ENCODE measurements at places on chromosomes 6 and 20.

DNA sequence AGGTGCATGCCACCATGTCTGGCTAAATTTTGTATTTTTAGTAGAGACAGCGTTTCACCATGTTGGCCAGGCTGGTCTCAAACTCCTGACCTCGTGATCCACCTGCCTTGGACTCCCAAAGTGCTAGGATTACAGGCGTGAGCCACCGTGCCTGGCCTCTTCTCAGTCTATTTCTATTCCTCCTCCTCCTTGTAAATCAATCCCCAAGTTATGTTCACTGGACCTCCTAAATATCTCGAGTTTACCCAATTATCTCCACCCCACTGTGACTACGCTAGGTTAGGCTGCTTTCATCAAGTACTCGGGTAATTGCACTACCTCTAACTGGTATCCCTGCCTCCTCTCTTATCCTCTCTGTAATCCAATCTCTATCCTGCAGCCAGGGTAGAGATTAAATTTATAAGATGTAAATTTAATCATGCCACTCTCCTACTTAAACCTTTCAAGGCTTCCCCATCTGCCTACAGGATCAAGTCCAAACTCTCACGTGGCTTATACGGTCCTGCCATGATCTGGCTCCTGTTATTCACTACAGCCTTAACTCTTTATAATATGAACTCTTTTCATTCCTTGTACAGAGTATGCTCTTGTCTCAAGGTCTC, 837 bp upstream of the MAD2L1BP start:
- H3K27ac ChIP-seq: peak overlapping the region; percentile 49
- H3K27me3 ChIP-seq: peaks cover 16% of the 10 kb centered on the region
- peaks cover 5% of the 10 kb centered on the region for H3K36me3 ChIP-seq
- peak overlapping the region; percentile 99 for H3K4me3 ChIP-seq
- no peak for DNase-seq

DNA sequence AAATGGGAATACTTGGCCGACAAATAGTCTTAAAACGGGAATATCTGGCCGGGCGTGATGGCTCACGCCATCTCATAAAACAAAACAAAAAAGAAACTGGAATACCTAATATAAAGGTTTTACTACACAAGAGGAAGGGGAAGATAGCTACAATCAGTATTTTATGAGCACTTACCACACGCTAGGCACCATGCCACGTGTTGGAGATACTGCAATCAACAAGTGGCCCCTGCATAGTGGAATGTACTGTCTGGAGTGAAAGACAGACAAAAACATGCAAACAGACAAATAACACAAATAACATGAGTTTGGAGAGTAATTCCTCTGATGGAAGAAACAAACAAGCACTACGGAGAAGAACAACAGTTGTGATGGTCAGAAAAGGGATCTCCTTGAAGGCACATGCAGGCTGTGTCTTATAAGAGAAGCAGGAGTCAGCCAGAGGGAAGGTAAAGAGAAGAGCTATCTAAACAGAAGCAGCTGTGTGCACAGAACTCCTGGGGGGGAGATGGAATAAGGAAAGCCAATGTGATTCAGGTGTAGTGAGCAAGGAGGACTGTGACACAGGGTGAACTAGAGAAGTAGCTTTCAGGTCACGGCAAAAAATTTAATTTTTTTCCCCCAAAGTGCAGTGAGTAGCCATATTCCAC, 39.1 kb upstream of the AKIRIN2 start:
- no peak overlapping the region for H3K27ac ChIP-seq
- no peaks in the 10 kb centered on the region for H3K4me1 ChIP-seq
- no peak overlapping the region for H3K4me3 ChIP-seq
- H3K27me3 ChIP-seq: no peaks in the 10 kb centered on the region
- H3K36me3 ChIP-seq: no peaks in the 10 kb centered on the region

GRCh38 chr6:141077355-141078333, 1055.1 kb upstream of the GJE1 start:
- no peaks in the 10 kb centered on the region for H3K4me1 ChIP-seq
- peaks cover 1% of the 10 kb centered on the region for H3K27me3 ChIP-seq
- peak; percentile 28 for DNase-seq
- no peak overlapping the region for H3K4me3 ChIP-seq
- no peaks in the 10 kb centered on the region for H3K36me3 ChIP-seq

DNA sequence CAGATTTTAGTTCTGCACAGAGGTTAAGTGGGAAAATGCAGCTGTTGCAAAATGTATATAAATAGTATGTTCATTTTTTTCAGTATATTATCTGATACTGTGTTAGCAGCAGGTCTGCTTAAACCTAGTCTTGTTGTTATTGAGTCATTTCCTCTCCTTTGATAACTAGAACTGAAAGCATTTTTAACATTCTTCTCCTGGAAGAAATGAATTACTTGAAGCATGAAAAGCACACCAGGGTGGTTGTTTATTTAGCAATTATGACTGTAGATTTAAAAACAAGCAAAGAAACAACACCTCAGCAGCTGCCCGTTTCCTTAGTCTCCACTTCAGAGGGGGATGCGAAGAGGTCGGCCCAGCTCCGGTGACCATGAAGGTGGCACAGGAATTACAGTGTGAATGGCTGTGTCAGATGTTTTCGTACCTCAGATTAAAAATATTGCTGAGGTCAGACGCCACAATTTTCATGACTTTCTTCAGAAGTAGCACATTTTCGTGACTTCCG, 53.5 kb downstream of the GOPC start:
- H3K27me3 ChIP-seq: peaks cover 2% of the 10 kb centered on the region
- H3K27ac ChIP-seq: no peak overlapping the region
- peak overlapping the region; percentile 52 for H3K4me3 ChIP-seq
- DNase-seq: no peak
- H3K4me1 ChIP-seq: peaks cover 43% of the 10 kb centered on the region

DNA sequence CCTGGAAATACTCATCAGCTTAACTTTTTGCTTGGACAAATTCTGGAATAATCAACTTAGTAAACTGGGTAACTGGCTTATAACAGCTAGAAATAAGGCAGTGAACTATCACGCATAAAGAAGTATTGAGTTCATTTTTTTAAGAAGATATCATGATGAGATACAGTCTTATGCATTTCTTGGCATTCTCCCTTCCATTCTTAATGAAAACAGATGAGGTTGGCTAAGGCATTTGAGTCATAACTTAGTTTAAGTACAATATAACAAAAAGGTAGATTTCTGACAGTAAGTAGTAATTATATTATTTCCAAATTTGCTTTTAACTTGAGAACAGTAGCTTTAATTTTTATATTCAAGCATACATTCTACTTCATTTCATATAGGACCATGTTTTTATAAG, 56.1 kb downstream of the SAMD5 start:
- H3K27me3 ChIP-seq: no peaks in the 10 kb centered on the region
- no peaks in the 10 kb centered on the region for H3K4me1 ChIP-seq

GRCh38 chr6:41463062-41463930, 82.9 kb upstream of the FOXP4 start:
- peaks cover 13% of the 10 kb centered on the region for H3K4me1 ChIP-seq
- H3K4me3 ChIP-seq: no peak overlapping the region
- DNase-seq: peak; percentile 69

GRCh38 chr6:7215131-7215530, 97.9 kb downstream of the SSR1 start:
- peak overlapping the region; percentile 27 for H3K4me3 ChIP-seq
- no peak for DNase-seq
- H3K27me3 ChIP-seq: peaks cover 8% of the 10 kb centered on the region
- peaks cover 43% of the 10 kb centered on the region for H3K4me1 ChIP-seq
- H3K36me3 ChIP-seq: peaks cover 31% of the 10 kb centered on the region

GRCh38 chr20:58843128-58843556, 7.6 kb downstream of the GNAS-AS1 start:
- peaks cover 12% of the 10 kb centered on the region for H3K27me3 ChIP-seq
- H3K36me3 ChIP-seq: peaks cover 15% of the 10 kb centered on the region
- no peak for DNase-seq
- peaks cover 29% of the 10 kb centered on the region for H3K4me1 ChIP-seq

DNA sequence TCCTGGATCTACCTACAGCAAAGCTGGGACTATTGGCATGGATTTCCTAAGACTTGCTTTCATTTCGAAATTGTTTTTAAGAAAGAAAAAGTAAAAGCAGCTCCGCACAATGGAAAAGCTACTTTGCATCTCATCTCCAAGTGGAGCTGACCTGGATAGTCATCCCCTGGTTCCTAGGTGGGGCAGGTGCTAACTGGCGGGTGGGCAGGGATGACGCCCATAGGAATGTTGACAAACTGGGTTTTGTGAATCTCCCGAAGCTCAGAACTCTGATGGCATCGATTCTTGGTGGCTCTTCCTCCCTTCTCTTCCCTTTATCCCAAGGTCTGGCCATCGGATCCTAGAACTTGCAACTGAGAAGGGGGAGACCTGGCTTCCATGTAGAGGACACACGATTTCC, 12.4 kb upstream of the EZR start:
- no peak for DNase-seq
- H3K27ac ChIP-seq: no peak overlapping the region
- peaks cover 19% of the 10 kb centered on the region for H3K4me1 ChIP-seq
- H3K27me3 ChIP-seq: peaks cover 4% of the 10 kb centered on the region
- no peak overlapping the region for H3K4me3 ChIP-seq

- peaks cover 10% of the 10 kb centered on the region for H3K27me3 ChIP-seq
- peaks cover 10% of the 10 kb centered on the region for H3K36me3 ChIP-seq
- no peak overlapping the region for H3K4me3 ChIP-seq
- peak overlapping the region; percentile 70 for H3K27ac ChIP-seq
Observed at GRCh38 chr6:157029980-157030690, 253.0 kb downstream of the ARID1B start.

DNA sequence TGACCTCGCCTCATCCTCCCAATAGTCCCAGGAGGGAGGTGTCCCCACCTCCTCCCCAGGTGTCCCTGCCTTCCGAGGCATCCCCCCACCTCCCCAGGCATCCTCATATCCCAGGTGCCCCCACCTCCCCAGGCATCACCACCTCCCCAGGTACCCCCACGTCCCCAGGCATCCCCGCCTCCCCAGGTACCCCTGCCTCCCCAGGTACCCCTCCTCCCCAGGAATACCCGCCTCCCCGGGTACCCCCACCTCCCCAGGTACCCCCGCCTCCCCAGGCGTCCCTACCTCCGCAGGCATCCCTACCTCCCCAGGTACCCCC, 198.9 kb downstream of the SYNDIG1 start:
- no peak overlapping the region for H3K4me3 ChIP-seq
- peaks cover 5% of the 10 kb centered on the region for H3K27me3 ChIP-seq
- no peak for DNase-seq
- no peak overlapping the region for H3K27ac ChIP-seq
- H3K36me3 ChIP-seq: peaks cover 8% of the 10 kb centered on the region

DNA sequence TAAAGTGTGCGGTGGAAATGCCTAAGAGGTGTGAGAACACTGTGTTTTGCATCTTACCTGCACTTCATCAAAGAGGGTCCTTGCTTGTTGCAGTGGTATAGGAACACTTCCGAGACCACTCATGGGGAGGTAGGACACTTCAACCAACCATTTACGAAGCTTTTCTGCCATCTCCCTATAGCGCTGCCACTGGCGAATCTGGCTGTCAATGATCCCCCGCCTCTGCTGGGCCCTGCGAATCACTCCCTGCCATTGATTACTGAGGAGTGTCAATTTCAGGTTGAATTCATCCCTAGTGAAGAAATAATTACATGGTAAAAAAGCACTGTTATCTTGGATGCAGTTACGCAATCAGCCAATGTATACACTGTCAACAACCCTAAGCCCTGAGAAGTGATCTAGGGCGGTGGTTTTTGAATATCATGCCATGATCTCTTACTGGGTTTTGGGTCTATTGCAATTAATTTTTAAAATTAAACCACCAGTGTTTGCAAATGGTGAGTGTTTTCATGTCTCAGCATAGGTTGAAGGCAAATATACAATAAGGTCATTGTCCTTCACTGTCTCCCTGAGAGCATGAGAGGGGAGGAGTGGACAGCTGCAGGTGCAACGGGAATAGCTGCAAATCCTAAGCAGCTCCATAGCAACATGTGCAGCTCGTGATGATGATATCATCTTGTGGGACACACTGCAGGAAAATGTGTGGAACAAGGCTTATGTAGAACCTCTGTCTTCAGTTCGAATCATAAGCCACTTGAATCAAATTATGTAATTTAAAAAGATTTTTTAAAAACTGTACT, 400.6 kb downstream of the ESR1 start:
- no peaks in the 10 kb centered on the region for H3K36me3 ChIP-seq
- no peak overlapping the region for H3K4me3 ChIP-seq
- H3K27ac ChIP-seq: no peak overlapping the region
- H3K27me3 ChIP-seq: peaks cover 2% of the 10 kb centered on the region

- no peaks in the 10 kb centered on the region for H3K27me3 ChIP-seq
- H3K27ac ChIP-seq: no peak overlapping the region
- H3K4me1 ChIP-seq: no peaks in the 10 kb centered on the region
- H3K36me3 ChIP-seq: no peaks in the 10 kb centered on the region
- H3K4me3 ChIP-seq: no peak overlapping the region
- no peak for DNase-seq
Observed at GRCh38 chr6:102813489-102814275, 1420.2 kb downstream of the GRIK2 start.

DNA sequence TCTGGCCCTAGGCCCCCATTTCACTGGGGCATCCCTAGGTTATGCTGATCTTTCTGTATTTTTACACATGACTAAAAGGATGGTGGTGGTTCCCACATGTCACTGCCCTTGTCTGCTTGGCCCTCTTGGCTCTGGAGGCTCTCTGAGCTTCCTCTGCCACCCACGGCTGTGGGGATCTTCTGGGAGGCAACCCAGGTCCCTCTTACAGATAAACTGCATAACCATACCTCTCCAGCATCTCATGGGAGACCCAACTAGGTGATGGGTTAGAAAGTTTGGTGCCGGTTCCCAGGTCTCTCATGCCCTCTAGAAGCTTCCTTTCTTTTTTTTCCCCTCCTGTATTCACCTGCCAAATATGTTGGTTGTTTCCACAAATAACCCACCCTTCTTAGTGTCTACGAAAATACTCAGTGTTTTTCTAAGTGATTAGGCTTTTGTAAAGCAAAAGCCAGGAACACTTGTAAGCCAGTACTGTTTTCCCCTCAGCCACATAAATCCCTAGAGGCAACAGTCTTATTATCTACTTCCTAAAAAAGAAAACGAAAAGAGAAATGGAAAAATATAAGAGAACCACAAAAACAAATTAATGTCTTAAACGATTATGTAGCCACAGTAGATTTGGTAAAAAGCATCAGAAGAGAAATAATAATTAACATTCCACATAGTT, 71.7 kb upstream of the SMLR1 start:
- H3K36me3 ChIP-seq: no peaks in the 10 kb centered on the region
- DNase-seq: no peak
- H3K27ac ChIP-seq: no peak overlapping the region
- no peaks in the 10 kb centered on the region for H3K27me3 ChIP-seq
- no peaks in the 10 kb centered on the region for H3K4me1 ChIP-seq
- no peak overlapping the region for H3K4me3 ChIP-seq

GRCh38 chr6:29506446-29507067, 18.8 kb upstream of the MAS1L start:
- no peak overlapping the region for H3K4me3 ChIP-seq
- no peak overlapping the region for H3K27ac ChIP-seq
- H3K27me3 ChIP-seq: peaks cover 5% of the 10 kb centered on the region
- DNase-seq: no peak

GRCh38 chr6:71171497-71172070, 117.0 kb upstream of the OGFRL1 start:
- no peak overlapping the region for H3K27ac ChIP-seq
- H3K27me3 ChIP-seq: no peaks in the 10 kb centered on the region
- H3K4me3 ChIP-seq: no peak overlapping the region

GRCh38 chr20:2227861-2228260, 67.9 kb upstream of the TGM3 start:
- H3K36me3 ChIP-seq: no peaks in the 10 kb centered on the region
- no peak overlapping the region for H3K27ac ChIP-seq
- H3K4me1 ChIP-seq: no peaks in the 10 kb centered on the region
- peaks cover 2% of the 10 kb centered on the region for H3K27me3 ChIP-seq
- no peak for DNase-seq
